ENCODE measurements at places on chromosomes 1 and 21.

DNA sequence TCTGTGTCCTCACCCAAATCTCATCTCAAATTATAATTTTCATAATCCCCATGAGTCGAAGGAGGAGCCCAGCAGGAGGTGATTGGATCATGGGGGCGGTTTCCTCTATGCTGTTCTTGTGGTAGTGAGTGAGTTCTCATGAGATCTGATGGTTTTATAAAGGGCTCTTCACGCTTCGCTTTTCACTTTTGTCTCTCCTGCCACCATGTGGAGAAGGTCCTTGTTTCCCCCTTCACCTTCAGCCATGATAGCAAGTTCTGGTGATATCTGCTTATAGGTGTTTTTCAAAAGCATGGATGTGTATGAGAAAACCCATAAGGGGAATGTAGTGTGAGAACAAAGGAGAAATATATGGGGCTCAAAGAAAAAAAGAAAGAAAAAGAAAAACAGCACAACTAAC, 405.9 kb upstream of the RGS18 start:
- DNase-seq, result no peak

DNA sequence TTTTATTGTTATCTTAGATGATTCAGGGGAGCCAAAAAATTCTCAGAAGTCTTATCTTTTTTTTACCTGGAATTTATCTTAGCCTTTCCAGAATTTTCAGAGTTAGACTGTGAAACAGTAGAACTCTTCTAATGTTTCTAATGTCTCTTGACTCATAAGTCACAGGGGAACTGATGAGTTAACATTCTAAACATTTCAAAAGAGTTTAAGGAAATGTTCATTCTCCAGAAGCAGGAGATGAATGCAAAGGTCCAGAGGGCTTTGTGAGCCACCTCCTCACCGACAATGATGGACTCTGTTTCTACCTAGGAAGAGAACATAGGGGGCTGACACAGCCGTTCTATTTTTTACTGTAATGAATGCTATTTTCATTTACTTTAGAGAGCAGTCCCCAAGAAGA, 157.5 kb downstream of the BRINP2 start:
- no peak for DNase-seq

DNA sequence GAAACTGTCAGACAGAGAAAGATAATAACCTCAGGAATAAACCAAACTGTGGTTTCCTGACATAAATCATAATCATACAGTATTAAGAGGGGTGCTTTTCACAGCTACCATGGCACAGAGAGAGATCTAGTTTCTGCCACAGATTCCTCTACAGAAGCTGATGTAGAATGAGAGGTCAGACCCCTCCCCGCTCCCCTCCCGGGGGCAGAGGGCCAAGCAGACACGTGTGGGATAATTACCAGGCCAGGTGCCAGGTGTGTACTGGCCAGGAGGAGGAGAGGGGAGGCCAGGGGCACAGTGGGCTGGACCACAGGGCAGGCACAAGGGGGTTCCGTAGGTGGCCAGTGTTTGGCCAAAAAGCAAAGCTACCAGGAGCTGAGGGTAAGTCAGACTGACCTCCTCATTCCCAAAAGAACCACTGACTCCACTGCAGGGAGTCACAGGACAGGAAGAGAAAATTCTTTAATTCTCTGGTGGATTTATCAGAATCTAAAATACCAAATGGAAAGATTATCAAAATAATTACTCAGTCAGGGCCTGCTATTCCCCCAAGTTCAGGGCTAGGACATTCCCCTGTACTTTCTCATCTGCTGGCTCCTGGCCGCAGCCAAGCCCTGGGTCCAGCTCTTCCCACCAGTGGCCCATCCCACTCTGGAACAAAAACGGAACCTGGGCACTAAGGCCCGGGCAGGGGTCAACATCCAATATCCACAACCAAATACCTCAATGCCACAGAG, 30.0 kb downstream of the C2CD2 start:
- DNase-seq, result no peak

GRCh38 chr1:53401813-53402745, 57.1 kb upstream of the DMRTB1 start:
- no peak for DNase-seq

DNA sequence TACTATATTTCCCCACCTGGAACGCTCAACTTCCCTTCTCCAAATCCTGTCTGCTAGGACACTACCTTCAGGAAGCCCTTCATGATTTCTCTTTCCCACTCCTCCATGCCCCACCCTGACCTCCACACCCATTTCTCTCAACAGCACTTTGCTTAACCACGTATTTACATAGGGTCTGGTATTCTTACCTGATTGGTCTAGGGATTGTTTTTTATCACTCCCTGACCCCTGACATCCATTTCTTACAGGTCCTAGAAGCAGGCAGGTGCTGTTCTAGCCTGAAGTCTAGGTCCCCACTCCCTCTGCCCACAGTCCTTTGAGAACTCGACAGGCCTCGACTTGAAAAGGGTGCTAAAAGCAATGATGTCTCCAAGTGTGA, 47.5 kb downstream of the DMAP1 start:
- DNase-seq, result no peak

- no peak for DNase-seq
These were observed 50.2 kb upstream of the ROR1 start for GRCh38 chr1:63723602-63724001.

DNA sequence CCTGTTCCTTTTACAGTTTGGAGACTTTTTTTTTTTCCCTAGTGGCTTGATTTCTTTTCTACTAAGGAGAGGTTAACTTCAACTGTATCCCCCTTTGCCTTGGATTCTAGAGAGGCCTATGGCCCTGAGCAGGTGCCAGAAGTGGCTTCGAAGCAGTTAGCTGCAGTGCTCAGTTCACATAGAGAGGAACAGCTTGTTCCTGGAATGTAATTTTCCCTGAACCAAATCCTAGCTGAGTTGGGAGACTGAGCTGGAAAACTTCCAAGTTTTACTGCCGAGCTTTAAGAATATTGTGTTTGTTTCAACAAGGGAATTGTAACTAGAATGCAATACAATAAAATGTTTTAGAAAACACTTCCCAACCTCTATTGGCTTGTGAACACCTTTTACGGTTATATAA, 17.5 kb downstream of the RD3 start:
- no peak for DNase-seq

DNA sequence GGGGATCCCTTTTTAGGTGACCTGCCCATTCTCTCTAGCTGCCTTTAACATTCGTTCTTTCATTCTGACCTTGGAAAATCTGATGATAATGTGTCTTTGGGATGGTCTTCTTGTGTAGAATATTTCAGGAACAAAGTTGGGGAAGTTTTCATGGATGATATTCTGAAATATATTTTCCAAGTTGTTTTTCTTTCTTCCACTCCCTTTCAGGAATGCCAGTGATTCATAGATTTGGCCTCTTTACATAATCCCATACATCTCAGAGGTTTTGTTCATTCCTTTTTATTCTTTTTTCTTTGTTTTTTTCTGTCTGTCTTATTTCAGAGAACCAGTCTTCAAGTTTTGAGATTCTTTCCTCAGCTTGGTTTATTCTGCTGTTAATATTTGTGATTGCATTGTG, 13.9 kb upstream of the SCMH1 start:
- DNase-seq, result no peak

- no peak for DNase-seq
These were observed 39.4 kb downstream of the DMRTB1 start for GRCh38 chr1:53498555-53499131.

DNA sequence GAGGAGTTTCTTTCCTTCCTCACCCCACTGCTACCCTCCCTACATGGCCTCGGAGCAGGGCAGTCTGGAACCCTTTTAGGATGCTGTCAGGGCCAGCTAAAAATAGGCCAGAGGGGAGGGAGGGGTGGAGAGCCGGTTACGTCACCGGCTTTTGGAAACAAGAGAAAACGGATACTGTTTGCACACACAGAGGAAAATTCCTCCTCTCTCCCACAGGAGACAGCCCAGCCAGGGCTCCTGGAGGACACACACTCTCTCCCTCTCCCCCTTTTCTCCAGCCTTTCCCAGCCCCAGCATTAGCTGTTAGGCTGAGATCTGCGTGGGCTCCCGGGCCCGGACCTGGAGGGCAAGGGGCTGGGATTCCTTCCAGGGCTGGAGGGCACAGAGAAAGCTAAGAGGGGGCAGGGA, 20.0 kb upstream of the ALDH4A1 start:
- no peak for DNase-seq

- DNase-seq, result no peak
These were observed 54.4 kb downstream of the TIAM1 start for GRCh38 chr21:31289702-31290101.

DNA sequence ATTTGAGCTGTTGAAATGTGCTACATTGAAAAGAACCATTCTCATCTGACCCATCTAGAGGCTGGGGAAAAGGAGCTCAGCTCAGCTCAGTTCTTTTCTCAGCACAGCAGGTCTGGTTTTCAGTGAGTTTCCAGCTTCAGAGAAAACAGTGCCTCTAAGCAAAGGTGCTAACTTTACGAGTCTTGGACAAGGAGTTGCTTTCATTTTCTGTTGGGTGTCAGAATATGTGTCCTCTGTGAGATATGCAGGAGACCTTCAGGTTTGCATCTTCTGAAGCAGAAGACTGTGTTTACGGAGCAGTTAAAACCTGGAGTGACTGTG, 321.3 kb upstream of the USP24 start:
- DNase-seq, result no peak

GRCh38 chr1:50424884-50425375, 1.7 kb upstream of the DMRTA2 start:
- DNase-seq, result no peak

GRCh38 chr1:19484798-19485361, 459 bp downstream of the CAPZB start:
- DNase-seq, result no peak

GRCh38 chr1:52059321-52059720, 3.2 kb downstream of the BTF3L4 start:
- peak; percentile 20 for DNase-seq

DNA sequence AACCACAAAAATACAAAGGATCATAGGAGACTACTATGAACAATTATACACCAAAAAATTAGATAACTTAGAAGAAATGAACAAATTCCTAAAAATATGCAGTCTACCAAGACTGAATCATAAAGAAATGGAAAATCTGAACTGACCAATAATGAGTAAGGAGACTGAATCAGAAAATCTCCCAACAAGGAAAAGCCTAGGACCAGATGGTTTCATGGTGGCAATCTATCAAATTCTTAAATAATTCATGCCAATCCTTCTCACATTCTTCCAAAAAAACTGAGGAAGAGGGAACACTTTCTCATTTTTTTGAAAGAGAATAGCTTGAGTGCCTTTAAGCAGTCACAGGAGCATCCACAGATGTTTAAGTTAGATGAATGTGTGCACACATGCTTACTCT, 31.8 kb upstream of the DISP1 start:
- DNase-seq, result no peak

GRCh38 chr1:96364576-96364975, 357.0 kb upstream of the PTBP2 start:
- peak; percentile 16 for DNase-seq

DNA sequence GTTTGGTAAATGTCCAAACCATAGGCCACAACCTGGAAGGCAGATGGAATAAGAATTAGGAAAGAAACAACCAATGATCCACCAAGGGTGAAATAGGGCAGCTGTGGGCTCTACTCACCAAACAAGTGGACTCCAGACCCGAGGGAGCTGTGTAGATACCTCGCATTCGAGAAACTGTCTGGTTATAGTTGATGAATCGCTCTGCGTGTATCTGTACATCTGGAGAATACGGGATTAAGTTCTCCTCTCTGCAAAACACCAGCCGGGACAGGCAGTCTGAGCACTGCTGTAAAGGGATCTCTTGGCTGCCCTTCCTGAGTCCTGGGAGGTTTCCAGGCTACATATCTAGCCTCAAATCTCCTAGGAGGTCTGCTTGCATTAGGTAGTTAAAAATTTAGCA, 9.4 kb upstream of the UBR4 start:
- no peak for DNase-seq

GRCh38 chr1:226737819-226738420, 1.2 kb downstream of the ITPKB start:
- DNase-seq, result no peak

- DNase-seq, result no peak
These were observed 12.5 kb upstream of the TADA1 start for GRCh38 chr1:166888373-166889111.

GRCh38 chr1:214503553-214503952, 47.8 kb downstream of the PTPN14 start:
- no peak for DNase-seq
